ENCODE measurements at places on chromosomes 1 and 21.

DNA sequence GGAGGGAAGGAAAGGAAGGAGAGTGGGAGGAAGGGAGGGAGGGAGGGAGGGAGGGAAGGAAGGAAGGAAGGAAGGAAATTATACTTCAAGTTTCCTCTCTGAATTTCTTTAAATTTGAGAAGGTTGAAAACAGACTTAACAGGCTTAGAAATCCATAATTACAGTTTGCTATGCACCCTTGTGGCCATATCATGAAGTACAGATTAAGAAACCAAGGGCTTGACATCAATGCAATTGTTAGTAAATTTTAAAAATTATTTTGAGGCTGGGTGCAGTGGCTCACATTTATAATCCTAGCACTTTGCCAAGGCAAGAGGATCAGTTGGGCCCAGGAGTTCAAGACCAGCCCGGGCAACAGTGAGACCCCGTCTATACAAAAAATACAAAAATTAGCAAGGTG lies 14.4 kb downstream of the ANP32E start:
- no peak for DNase-seq

DNA sequence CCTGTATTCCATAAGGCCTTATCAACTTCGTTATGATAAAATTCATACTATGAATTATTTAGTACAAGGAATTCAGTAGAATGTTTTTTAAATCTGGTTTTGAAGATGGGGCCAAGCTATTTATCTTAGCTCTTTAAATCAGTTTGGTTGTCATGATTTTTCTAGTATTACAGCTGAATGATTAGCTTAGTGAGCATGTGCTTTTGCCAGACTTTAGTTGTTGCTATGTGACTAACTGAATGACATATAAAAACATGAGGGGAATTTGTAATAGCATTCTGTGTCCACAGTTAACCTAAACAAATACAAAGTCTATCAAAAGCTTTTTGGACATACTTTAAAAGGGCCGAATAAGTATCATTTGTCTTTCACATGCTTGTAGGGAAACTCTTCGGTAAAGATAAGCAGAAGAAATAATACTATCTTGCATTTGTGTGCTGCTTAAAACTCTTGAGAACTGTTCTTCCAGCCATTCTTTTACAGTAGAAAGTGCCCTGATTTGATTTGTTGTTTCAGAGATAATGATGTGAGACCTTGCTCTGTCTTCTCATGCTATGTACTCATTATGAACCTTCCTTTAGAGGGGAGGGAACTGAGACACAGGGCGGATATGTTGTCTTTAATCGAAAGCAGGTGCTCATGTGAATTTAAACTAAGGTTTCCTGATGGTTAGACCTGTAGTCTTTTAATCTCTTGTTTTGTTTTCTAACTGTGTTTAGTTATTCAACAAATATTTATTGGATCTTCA lies 18.8 kb downstream of the NEK7 start:
- no peak for DNase-seq

DNA sequence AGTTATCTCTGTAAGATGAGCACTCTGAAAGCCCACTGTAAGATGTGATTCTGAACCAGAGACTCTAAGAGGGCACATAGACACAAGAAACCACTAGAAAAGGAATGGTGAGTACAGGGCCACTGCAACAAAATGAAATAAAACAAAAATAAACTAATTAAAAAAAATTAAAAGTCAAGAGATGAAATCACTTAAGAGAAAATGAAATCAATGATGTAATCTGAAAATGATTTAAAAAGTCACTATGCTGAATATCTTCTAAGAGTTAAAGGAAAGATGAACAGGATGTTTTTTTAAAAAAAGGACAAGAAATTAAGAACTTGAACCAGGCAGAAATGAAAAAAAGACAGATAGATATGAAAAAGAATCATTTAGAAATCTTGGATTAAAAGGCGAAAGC lies 110.6 kb upstream of the OLIG2 start:
- no peak for DNase-seq

GRCh38 chr1:98323906-98324358 lies 337.6 kb upstream of the SNX7 start:
- DNase-seq = no peak

DNA sequence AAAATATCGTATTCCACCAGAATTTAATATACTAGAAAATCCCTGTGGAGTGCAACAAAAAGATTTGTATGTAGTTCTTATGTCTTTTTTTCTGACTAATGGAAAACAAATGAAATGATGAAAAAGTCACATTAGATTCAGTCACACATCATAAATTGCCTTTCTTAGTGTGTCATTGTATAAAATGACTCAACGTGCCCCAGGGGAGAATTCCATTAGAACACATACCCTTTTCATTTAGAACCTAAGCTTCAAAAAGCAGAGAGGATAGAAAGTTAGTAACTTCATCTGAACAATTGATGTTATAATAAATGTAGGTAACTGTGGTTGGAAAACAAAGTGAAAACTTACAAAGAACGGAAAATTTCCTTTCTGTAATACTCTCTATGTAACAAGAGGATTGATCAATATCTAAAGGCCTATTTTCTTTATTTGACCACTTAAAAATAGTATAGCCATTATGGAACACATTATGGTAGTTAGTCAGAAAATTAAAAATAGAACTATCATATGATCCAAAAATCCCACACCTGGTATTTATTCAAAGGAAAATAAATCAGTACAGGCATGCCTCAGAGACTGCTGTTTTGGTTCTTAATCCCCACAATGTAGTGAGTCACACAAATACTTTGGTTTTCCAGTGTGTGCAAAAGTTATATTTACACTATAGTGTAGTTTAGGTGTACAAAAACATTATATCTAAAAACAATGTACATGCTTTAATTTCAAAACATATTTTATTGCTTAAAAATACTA lies 1016.1 kb downstream of the KCNT2 start:
- DNase-seq = no peak

DNA sequence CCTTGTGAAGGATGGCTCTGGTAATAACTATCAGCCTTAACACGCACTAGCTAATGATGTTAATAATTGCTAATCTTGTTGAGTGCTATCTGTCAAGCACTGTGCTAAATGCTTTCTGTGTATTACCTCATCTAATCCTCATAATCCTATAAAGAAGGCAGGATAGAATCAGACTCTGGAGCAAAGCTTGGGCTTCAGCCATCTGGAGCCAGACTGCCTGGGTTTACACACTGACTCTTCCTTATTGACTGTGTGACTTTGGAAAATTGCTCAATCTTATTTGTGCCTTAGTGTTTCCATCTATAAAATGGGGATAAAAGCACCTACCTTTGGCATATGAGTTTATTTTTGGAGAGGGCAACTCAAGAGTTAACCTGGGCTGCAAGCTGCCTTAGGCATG lies 216.1 kb downstream of the NUF2 start:
- no peak for DNase-seq

DNA sequence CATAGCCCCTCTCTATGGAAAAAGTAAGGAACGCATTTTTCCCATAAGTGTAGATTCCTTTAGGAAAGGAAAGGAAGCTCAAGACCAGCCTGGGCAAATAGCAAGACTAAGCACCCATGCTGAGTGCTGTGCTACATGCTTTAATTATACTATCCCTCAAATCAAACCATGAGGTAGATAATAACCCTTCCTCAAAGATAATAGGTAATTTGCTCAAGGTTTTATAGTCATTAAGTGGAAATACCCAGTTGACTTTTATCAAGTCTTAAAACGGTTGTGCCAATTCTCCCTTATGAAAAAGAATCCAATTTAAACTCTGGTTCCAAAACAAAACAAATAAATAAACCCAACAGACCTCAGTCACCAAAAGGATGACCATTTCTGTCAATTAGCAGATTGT lies 3.4 kb downstream of the KIAA0319L start:
- no peak for DNase-seq

DNA sequence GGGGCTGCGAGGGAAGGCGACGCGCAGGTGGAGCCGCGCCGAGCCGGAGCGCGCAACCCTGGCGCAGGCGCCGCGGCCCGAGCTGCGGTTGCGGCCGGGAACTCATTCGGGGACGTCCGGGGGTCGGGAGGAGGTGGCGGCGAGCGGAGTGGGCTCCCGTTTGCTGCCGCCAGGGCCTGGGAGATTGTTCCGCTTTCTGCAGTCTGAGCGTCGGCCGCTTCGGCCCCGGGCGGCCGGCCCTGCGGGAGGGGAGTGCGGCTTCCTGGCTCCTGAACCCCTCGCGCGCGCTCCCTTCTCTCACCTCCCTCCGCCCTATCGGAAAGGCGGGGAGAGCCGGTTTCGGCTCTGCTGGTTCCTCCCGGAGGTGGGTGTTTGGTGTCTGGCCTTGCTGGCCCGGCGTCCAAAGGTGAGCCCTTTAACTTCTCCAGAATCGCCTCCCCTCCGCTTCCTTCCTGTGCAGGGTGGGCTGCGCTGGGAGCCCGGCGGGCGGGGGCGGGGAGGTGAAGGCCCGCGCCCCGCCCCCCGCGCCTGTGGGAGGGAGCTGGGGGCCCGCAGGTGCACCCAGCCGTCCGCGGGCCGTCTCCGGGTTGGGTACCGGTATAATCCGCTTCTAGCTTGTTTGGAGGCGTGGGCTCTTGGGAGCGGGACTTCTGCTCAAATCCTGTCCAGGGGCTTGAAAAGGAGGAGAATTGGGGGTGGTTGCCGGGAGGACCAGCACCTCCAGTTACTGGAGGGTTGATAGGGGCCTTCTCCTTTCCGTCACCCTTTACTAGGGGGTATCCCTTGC lies 683 bp downstream of the LRRC8D start:
- peak; percentile 10 for DNase-seq

DNA sequence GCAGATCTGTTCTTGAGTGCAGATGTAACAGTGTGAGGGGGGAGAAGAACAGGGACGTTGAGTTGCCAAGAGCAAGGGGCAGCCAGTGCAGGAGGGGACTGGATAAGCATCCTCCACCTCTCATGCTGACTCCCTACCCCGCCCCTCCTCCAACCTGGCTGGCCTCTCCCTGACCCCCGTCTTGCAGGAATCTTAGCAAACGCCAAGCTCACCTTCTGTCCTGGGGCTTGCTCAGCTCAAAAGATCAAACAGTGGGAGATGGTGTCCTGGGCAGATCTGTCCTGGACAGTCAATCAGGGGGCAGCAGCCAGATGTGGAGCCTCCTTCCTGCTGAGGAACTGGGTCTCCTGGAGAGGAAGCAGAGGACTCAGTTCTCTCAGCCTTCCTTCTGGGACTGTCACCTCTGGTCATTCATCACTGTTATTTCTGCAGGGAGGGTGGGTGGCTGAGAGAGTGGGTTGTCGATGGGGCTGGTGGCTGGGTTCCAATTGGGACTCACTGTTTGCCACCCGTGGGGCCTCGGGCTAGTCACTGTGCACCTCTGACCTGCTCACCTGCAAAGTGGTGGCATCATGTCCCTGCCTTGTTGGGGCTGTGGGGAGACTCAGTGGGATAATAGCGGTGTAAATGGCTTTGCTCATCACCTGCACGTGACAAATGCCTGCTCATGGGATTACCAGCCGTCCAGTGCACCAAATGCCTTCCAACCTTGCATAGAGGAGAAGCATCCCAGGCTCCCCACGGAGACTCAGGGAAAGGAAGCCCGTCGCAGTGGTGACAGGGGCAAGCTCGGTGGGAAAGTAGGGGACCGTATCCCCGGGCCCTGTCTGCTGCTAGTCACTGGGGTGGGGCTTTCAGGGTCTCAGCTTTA lies 154.4 kb downstream of the PTPRU start:
- no peak for DNase-seq

- no peak for DNase-seq
Measured at GRCh38 chr1:244322181-244322580, 129.5 kb downstream of the ADSS2 start.

GRCh38 chr1:55301912-55302311 lies 86.7 kb upstream of the USP24 start:
- no peak for DNase-seq

GRCh38 chr1:174659823-174660222 lies 212.1 kb downstream of the GPR52 start:
- no peak for DNase-seq

GRCh38 chr1:116298746-116299145 lies 74.3 kb upstream of the ATP1A1 start:
- no peak for DNase-seq

DNA sequence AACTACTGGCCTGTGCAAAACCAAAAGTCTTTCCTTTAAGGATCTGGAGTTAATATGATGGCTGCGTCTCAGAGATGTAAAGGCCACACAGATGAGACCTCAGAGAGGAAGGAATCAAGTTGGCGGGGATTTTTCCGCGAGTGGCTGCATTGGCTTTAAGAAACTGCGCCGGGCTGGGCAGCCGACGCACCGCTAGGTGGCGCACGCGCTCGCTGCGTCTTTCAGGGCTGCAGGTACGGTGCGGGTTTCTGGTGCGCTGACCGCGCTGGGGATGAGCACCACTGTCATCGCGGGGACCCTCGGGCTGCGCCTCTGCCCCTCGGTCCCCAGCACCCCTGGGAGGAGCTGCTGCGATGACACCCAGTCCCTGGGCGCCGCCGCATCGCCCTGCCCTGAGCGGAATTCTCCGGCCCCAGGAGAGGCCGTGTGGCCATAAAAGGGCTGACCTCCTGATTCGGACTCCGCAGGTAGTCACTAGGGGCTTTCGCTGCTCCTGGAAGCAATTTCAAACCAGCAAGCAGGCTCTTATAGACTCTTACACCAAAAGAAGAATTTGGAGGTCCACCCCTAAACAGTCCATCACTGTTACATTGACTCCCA lies 241.0 kb downstream of the KCNJ6 start:
- peak; percentile 57 for DNase-seq

DNA sequence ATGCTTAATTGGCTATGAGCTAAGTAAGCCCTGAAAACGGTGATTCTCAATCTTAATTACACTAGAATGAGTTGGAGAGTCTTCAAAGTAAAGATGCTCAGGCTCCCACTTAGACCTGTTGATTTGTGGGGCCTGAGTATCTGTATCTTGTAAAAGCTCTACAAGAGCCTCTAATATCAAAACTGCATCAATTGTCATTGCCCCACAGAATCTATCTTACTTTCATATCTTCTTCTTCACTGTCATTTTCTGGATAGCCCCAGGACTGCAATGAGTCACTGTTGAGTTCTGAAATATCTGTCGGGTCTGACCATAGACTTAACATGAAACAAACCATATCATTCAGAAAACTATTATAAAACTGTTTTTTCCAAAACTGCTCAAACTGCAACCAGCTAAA lies 102.8 kb upstream of the SERTAD4 start:
- DNase-seq = no peak

- DNase-seq = no peak
Measured at GRCh38 chr1:233655301-233655740, 41.4 kb downstream of the KCNK1 start.

- no peak for DNase-seq
Measured at GRCh38 chr21:35127851-35128250, 78.7 kb upstream of the RUNX1 start.

Data from ovary (tissue), 10 donors.